ENCODE measurements at places on chromosomes 7 and 10. TPM values are rescaled to one million over a fixed set of nuclear protein-coding genes. Genes with fewer than 3 reads are reported as not detected.

Gene AKR1C8
- total RNA-seq, result 0.49 TPM

Gene ACSM6
- not detected for total RNA-seq

Gene CADPS2
- 0.12 TPM for total RNA-seq

Gene PURB
- total RNA-seq, result 14.3 TPM

Gene PRTFDC1
- 23.8 TPM for total RNA-seq

Gene GRB10
- total RNA-seq, result 95.1 TPM

Gene PHKG1
- total RNA-seq, result 0.63 TPM

Gene TRIP6
- 47.7 TPM for total RNA-seq

Gene HOXA9
- 0.44 TPM for total RNA-seq

Gene CARD11
- total RNA-seq, result 1.3 TPM

Gene GNA12
- total RNA-seq, result 37.4 TPM

Gene AFAP1L2
- total RNA-seq, result 23.6 TPM

Gene ZNF853
- total RNA-seq, result 2.2 TPM

Gene CDC14C
- total RNA-seq, result not detected

Gene CELF2
- total RNA-seq, result 0.10 TPM

Gene SPDYE1
- total RNA-seq, result not detected

Gene SMKR1
- 13.3 TPM for total RNA-seq

Gene ASB15
- total RNA-seq, result not detected

Gene GATA3
- 5.9 TPM for total RNA-seq

Gene ZNF518A
- total RNA-seq, result 9.6 TPM

Gene TCERG1L
- not detected for total RNA-seq

Gene ANK3
- 0.78 TPM for total RNA-seq

Gene CTAGE6
- not detected for total RNA-seq

Gene ACSL5
- total RNA-seq, result 0.13 TPM

Gene GHRHR
- not detected for total RNA-seq

Gene MYOZ1
- not detected for total RNA-seq

Gene PRRT4
- total RNA-seq, result 0.19 TPM

Gene WNT8B
- total RNA-seq, result 0.07 TPM

Gene MYL7
- not detected for total RNA-seq

Gene PTF1A
- total RNA-seq, result not detected

Gene TRIM50
- total RNA-seq, result not detected

Gene ZFAND2A
- total RNA-seq, result 61.7 TPM

Gene LIPA
- 55.2 TPM for total RNA-seq

Gene ICA1
- total RNA-seq, result 0.76 TPM

Gene SFMBT2
- 14.9 TPM for total RNA-seq

Gene PAOX
- total RNA-seq, result 2.4 TPM

Gene GIMAP1
- not detected for total RNA-seq

Gene MARVELD1
- total RNA-seq, result 36.8 TPM

Gene AGFG2
- total RNA-seq, result 8.5 TPM
